ENCODE measurements at places on chromosomes 11 and 22.

DNA sequence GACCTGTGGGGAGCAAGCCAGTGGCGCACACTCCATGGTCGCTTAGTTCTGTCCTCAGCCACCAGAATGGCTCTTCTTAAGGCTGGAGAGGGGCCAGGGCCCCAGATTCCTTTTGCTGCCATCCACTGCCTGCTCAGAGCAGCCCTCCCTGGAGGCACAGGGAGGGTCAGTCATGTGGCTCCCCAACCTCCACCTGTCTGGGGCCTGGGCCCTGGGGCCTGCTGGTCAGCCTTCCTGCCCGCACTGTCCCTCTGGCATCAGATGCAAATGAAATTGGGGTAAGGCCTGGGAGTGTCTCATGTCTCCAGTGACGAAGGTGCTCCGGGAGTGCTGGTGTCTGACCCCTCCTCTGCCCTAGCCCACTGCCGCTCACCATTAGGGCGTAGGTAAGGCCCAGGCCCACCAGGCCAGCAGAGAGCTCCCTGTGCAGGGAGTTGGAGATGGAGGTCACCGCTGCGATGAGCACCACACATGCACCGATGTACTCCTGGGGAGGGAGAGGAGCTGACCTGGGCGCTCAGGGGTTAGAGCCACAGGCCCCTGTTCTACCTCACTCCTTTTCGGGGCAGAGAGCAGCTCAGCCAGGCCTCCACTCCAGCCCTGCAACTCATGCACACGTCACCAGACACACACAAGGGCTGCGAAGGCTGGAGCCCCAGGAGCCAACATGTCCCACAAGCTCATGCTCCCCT, 9.0 kb upstream of the KCNJ11 start:
- DNase-seq = no peak

GRCh38 chr22:45893516-45893915, 83.4 kb downstream of the WNT7B start:
- DNase-seq = no peak

- peak; percentile 71 for DNase-seq
Measured at GRCh38 chr11:65224930-65225278, 36.9 kb upstream of the POLA2 start.

- DNase-seq = no peak
Measured at GRCh38 chr11:119419834-119420492, 3.0 kb downstream of the THY1 start.

GRCh38 chr22:22168941-22169867, 75.4 kb upstream of the VPREB1 start:
- no peak for DNase-seq

- DNase-seq = no peak
Measured at GRCh38 chr22:19554834-19555404, 30.7 kb upstream of the CLDN5 start.

DNA sequence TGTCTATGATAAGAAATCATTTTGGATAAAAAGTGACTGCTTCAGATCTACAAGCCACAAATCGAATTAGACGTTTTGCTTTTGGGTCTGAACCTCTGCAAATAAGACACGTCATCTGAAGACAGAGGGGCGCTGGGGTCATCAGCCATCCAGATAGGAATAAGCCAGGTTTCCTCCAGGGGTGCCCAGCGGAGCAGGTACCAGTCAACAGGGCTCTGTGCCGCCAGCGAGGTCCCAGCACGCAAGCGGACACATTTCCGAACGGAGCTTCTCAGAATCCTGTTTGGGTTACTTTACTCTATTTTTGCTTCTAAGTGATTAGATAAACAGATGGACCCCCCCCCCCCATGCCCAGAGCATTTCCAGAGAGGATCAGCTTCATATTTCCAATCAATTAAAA, 873.8 kb downstream of the BRD1 start:
- DNase-seq = no peak

DNA sequence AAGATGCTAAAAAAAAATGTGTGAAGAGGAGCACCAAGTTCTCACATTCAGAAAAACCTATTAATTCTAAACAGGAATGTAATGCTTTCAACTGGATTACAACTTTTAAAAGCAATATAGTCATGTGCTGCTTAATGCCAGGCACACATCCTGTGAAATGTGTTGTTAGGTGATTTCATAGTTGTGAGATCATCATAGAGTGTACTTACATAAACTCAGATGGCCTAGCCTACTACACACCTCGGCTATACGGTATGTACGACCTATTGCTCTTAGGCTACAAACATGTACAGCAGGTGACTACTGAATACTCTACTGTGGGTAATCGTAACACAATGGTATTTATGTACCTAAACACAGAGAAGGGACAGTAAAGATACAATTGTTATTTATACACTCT, 142.3 kb downstream of the RBFOX2 start:
- no peak for DNase-seq

DNA sequence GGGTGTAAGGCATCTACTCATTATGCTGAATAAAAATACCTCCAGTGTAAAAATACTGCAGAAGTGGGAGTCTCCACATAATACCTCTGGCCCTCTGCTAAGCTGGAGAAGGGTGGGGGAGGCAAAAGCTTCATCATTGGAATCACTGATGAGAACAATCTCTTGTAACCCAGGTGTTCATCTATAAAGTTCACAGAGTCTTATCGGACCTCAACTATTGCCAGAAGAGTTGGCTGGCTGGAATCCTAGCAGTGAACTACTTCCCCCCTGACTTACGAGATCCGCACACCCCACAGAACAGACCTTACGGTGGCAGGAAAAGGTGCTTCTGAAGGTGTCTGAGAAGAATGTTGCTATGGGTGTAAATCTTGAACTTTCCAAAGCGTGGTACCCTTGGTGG, 2.5 kb downstream of the OR8D1 start:
- no peak for DNase-seq
